CD4-positive, alpha-beta T cell treated with Interleukin-15 for 4 hours (primary cell): ENCODE measurements at places on chromosomes 1 and 21.

- DNase-seq, result no peak
These were observed 56.2 kb upstream of the PRRC2C start for GRCh38 chr1:171429137-171429536.

DNA sequence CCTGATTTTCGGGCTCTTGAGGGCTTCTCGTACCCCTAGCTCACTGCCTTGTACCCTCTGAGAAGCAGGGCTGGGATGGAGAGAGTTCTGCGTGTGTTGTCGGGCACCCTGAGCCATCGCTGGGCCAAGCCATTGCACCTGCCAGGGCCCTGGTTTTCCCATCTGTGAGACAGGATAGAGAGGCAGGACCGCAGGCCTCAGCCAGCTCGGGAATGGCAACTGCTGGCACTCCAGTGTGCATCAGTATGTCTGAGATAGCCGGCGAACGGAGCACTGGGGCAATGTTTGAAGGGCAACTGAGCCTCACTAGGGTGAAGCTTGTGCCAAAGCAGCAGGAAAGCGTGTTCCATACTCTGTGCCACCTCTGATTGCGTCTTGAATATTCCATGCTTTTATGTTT lies 66.9 kb downstream of the TENT5C start:
- DNase-seq, result no peak

DNA sequence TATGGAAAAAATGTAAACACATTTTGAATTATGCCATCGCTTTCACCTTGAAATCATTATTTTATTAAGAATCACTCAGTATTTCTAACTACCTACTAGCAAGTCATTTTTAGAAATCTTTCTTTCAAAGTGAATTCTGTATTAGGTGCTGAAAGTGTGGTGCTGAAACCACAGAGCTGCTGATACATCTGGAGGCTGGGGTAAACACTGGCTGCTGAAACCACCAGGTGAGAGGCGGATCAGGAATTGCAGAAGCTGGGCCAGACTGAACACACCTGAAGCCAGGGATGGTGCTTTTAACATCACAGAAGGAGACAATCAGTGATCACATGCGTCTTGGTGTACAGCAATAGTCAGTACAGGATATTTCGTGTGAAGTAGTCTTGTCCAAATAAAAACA lies 42.2 kb upstream of the KCNE1 start:
- DNase-seq, result no peak

DNA sequence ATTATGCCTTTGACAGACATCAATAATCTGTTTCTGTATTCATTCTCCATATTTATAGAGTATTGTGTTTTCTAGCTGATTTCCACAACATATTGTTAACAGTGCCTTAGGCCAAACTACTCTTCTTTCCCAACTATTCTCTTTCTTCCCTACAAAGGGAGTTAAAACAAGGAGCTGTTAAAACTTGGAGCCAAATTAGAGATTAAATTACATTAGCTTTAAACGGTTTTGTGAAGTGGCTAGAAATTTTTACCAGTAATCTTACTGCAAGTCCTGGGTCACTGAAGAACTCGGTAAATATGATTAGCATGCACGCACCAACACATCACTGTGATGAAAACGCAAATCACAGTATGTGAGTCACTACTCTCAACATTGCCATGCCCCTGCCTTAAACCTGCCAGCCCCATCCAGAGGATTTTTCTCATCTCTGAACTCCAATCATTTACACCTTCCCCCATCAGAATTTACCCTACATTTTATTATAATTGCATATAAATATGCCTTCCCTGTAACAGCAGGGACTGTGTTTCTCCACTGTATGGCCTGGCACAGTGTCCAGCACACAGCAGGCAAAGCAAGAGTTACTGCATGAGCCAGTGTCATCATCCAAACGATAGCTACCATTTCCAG lies 1.5 kb upstream of the PRDX6 start:
- no peak for DNase-seq

DNA sequence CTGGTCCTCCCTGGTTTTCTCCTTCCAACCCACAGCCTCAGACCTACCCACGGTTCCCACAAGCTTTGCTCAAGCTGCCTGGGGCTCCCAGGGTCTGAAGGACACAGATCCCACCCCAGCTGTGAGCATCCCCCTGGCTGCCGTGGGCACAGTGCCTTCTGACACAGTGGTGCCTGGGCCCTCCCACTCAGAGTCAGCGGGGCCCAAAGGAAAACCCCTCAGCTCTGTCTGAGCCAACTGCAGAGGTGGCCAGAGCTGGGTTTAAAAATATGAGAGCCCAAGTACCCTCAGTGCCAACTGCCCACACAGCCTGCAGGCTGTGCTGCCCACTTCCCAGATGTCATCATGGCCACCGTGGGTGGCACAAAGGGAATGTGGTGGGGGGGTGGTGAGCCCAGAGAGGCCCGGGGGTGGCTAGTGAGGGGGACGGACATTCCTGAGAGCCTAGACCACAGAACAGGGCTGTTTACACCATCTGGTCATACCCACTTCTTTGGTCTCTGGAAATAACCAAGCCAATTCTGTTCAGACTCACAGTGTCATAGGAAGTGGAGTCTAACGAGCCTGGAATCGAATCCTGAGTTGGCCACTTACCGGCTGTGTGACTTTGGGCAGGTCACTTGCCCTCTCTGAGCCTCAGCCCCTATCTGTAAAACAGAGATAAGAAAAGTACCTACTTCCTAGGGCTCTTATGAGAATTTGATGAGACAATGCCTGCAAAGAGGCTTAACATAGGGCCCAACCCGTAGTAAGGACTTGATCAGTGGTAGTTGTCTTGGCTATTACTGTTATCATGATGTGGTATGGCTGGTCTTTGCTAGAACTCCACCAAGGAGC lies 85.5 kb downstream of the CAMK2N1 start:
- DNase-seq, result no peak

DNA sequence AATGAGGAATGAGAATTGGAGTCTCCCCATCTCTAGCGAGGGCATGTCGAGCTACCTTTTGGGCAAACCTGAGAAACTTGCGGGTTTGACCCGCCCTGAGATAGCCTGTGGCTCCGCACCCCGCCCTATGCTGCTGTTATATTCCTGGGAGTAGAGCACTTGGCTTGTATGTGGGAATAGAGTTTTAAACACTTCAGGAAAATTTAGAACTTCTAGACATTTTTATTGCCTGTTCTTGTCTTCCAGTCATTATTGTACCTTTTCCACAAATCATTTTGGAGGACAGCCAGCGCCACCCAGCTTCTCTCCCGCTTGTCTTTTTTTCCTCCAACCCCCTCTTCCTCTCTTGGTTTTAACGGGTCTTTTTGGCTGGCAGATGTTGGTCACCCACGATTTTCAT lies 738 bp downstream of the GNPAT start:
- peak; percentile 0 for DNase-seq

- peak; percentile 61 for DNase-seq
These were observed 4.4 kb upstream of the UTP25 start for GRCh38 chr1:209823143-209824041.

DNA sequence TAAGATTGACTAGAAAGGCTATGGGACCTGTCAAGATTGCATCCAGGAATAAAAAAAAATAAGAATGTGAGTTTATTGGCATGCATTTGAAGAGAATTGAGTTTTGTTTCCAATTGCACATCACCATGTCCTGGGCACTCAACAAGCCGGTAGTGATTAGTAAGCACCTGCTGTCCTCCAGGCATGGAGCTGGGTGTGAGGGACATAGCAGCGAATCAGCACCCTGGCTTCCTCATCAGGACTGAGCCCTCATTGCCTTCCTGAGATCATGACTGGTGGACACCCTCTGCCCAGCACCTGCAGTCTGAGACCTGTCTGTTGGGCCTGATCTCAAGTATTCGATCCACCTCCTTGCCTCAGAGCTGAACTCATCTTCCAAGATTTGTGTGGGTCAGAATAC lies 26.8 kb downstream of the S100A6 start:
- DNase-seq, result no peak

DNA sequence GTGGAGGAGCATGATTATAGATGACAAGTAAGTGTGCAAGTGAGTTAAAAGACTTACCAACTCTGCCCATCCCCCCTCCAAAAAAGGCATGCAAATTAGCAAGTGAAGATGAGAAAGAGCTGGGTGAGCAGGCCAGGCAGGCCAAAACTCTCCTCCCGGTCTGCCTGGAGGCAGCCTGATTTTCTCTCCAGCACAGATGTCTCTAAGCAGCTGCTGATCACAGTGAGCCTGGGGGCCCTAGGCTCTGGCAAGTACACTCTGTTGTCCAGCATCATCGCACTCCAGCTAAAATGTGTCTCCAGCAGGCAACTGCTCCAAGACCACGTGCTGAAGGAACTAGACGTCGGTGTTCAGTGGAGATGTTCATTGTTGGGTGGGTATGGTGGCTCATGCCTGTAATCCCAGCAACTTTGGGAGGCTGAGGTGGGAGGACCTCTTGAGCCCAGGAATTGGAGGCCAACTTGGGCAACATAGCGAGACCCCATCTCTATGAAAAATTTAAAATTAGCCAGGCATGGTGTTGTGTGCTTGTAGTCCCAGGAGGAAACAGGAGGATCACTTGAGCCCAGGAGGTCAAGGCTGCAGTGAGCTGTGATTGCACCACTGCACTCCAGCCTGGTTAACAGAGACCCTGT lies 56.7 kb upstream of the PUM1 start:
- no peak for DNase-seq
